GM23248 (cell line): ENCODE measurements at places on chromosomes 16 and 17.
A peak's percentile ranks its signal among the peaks of the same experiment; 100 is the strongest.

GRCh38 chr17:72432143-72432621 lies 311.4 kb downstream of the SOX9 start:
- no peaks in the 10 kb centered on the region for H3K27me3 ChIP-seq
- peaks cover 9% of the 10 kb centered on the region; the same call in 1 of the 2 replicates for H3K4me1 ChIP-seq
- peak; percentile 50 for DNase-seq
- H3K4me3 ChIP-seq = no peak overlapping the region

GRCh38 chr17:31738488-31738887 lies 120.6 kb downstream of the COPRS start:
- H3K36me3 ChIP-seq = no peaks in the 10 kb centered on the region
- no peaks in the 10 kb centered on the region for H3K27me3 ChIP-seq
- H3K4me1 ChIP-seq = peaks cover 39% of the 10 kb centered on the region

- peak within 1 kb of the TSS; percentile 63 for H3K4me3 ChIP-seq
- peaks cover 12% of the 10 kb centered on the region for H3K27me3 ChIP-seq
- H3K27ac ChIP-seq = peak within 1 kb of the TSS; percentile 41
These were observed at the start of gene TRIM47 for GRCh38 chr17:75878174-75878998. TRIM47 (minus strand) TSS chr17:75878581; CDS start chr17:75878548, 33 bp downstream.

DNA sequence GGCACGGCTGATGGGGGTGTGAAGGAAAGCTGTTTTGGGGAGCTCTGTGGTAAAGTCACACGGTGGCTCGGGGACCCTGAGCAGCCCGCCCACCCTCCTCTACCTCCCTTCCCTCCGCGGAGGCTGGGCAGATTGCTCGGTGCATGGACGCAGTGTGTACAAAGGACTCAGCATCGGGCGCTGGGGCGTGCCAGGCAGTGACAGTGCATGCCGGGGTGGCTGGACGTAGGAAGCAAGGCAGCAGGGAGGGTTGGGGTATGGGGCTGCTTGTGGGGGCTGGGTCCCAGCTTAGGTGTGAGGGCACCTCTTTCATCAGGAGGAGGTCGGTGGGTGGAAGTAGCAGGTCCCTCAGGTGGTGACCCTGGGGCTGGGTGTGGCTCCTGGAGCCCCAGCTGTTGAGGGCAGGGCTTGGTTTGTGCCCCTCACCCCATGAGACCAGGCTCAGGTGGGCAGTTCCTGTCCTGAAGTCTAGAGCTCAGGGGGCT lies 159.9 kb upstream of the GSE1 start:
- no peaks in the 10 kb centered on the region for H3K4me1 ChIP-seq
- no peaks in the 10 kb centered on the region for H3K27me3 ChIP-seq
- no peak for DNase-seq

GRCh38 chr17:49932138-49932723 lies 36.8 kb upstream of the DLX4 start:
- no peak overlapping the region for H3K27ac ChIP-seq
- no peak for DNase-seq
- H3K4me3 ChIP-seq = no peak overlapping the region
- H3K4me1 ChIP-seq = peaks cover 18% of the 10 kb centered on the region
- no peaks in the 10 kb centered on the region for H3K27me3 ChIP-seq

DNA sequence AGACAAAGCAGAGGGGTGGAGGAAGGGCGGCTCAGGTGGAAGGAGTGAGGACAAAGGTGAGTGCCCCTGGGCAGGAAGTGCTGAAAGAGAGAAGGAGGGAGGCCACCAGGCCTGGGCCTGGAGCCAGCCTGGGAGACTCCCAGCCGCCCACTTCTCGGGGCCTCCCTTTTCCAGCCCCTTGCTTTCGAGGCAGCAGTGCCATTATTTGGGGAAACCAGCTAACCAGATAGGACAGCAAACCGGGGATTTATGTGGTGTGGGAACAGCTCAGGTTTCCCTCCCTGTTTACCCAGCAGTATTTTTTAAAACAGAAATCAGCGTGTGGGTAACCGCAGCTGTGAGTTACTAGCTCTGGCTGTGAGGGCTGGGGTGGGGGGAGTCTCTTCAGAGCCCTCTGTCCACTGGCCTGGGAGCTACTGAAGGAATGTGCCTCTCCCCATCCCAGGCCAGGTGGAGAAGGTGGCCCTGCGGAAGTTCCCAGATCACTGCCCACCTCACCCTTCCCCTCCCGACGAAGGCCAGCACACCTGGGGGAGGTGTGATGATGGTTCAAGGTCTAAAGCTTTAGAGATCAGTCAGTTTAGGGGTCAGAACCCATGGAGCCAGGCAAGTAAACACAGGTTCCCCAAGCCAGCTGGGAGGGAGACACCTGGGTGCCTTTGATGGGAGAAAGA lies 8.4 kb upstream of the MEOX1 start:
- no peak for DNase-seq
- H3K36me3 ChIP-seq = no peaks in the 10 kb centered on the region
- H3K27me3 ChIP-seq = no peaks in the 10 kb centered on the region
- H3K27ac ChIP-seq = no peak overlapping the region
- H3K4me1 ChIP-seq = peaks cover 18% of the 10 kb centered on the region

GRCh38 chr16:50067290-50067853 lies 1.6 kb downstream of the HEATR3 start:
- H3K27me3 ChIP-seq = no peaks in the 10 kb centered on the region
- peak overlapping the region; percentile 90 for H3K4me3 ChIP-seq

- no peak overlapping the region for H3K4me3 ChIP-seq
- H3K27ac ChIP-seq = no peak overlapping the region
- no peaks in the 10 kb centered on the region for H3K36me3 ChIP-seq
- no peak for DNase-seq
- no peaks in the 10 kb centered on the region for H3K27me3 ChIP-seq
These were observed 243.9 kb upstream of the TBX2 start for GRCh38 chr17:61155590-61156237.

- H3K4me1 ChIP-seq = no peaks in the 10 kb centered on the region
- H3K36me3 ChIP-seq = no peaks in the 10 kb centered on the region
- H3K27ac ChIP-seq = no peak overlapping the region
- no peak overlapping the region for H3K4me3 ChIP-seq
These were observed 102.4 kb upstream of the METRNL start for GRCh38 chr17:82976982-82977488.

- H3K4me3 ChIP-seq = no peak overlapping the region
- peaks cover 38% of the 10 kb centered on the region for H3K36me3 ChIP-seq
- H3K27ac ChIP-seq = no peak overlapping the region
- no peaks in the 10 kb centered on the region for H3K4me1 ChIP-seq
These were observed 7.3 kb downstream of the TCF25 start for GRCh38 chr16:89880477-89881367.

DNA sequence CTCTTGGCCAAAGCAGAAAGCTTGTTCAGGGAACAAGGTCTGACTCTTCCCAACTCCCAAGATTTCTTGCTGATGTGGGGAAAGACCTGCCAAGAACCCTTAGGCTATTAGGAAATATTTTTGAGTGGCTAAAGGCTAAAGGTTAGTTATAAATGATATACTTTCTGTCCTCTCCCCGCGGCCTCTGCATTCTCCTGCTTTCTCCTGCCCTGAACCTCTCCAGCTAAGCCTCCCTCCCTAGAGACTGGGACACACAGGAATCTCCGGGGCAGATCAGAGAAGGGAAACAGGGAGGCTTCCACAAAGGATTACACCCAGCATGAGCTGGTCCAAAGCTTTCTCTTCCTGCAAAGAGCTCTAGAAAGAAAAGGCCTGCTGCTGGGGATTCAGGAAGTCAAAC lies 2.3 kb downstream of the SLC43A2 start:
- DNase-seq = no peak
- no peak overlapping the region for H3K27ac ChIP-seq
- H3K36me3 ChIP-seq = no peaks in the 10 kb centered on the region
- no peaks in the 10 kb centered on the region for H3K27me3 ChIP-seq
- no peaks in the 10 kb centered on the region for H3K4me1 ChIP-seq

- no peak overlapping the region for H3K4me3 ChIP-seq
- H3K27ac ChIP-seq = no peak overlapping the region
- DNase-seq = no peak
- no peaks in the 10 kb centered on the region for H3K4me1 ChIP-seq
- no peaks in the 10 kb centered on the region for H3K36me3 ChIP-seq
These were observed 26.2 kb downstream of the C16orf78 start for GRCh38 chr16:49399594-49400364.

DNA sequence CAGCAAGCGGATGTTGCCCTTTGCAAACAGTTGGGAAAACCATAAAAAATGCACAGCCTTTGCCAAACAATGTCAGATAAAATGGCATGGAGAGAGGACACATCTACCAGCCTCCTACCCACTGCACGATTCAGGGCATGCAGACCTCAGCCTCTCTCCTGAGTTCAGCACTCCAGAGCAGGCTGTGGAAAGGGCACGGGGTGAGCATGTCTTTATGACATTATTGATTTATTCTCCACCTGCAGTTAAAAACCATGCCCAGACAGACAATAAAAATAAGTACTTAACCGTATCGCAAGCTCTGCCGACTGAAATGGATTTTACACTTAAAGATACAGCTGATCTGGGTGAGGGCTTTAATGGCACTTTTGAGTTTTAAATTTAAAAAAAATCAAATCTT lies 127.1 kb downstream of the MAF start:
- DNase-seq = no peak
- no peaks in the 10 kb centered on the region for H3K36me3 ChIP-seq
- no peaks in the 10 kb centered on the region for H3K27me3 ChIP-seq
- H3K27ac ChIP-seq = no peak overlapping the region
- no peaks in the 10 kb centered on the region for H3K4me1 ChIP-seq
